NB4 (cell line): ENCODE measurements at places on chromosomes 4 and X.

DNA sequence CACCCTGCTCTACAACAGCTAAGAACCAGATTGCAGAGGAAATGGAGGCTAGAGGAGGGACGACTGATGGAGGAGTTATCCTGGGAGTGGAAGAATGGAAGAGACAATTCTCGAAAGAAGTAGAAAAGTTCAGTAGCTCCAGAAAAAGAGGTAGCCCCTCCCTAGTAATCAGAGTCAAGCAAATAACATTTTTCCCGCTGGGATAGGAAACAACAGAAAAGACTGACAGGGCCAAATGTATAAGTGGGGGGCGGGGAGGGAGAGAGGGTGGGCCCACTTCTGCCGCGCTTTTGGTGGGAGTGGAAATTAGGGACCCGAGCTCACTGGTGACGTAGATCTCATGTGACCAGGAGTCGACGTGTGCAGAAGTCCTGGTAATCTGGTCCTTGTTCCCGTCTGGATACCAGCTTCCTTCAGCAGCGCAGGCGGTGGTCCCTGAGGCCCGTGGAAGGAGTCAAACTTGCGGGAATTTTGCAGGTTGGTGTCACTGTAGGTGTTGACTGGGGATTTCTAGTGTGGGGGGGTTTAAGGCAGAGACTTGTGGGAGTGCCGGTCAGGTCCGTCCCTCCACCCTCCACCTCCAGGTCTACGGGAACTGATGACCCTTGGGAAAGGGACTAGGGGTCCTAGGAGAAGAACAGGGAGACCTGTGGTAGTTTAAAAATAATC lies at the start of gene TCEAL9:
TSS of gene TCEAL9 (plus strand) at position 377 of the 669 bp plus-strand sequence. CDS start 1,179 bp downstream, outside the sequence.
- no peak for DNase-seq

GRCh38 chr4:158253350-158253980 lies 43.2 kb downstream of the TMEM144 start:
- peak; percentile 55 for DNase-seq

DNA sequence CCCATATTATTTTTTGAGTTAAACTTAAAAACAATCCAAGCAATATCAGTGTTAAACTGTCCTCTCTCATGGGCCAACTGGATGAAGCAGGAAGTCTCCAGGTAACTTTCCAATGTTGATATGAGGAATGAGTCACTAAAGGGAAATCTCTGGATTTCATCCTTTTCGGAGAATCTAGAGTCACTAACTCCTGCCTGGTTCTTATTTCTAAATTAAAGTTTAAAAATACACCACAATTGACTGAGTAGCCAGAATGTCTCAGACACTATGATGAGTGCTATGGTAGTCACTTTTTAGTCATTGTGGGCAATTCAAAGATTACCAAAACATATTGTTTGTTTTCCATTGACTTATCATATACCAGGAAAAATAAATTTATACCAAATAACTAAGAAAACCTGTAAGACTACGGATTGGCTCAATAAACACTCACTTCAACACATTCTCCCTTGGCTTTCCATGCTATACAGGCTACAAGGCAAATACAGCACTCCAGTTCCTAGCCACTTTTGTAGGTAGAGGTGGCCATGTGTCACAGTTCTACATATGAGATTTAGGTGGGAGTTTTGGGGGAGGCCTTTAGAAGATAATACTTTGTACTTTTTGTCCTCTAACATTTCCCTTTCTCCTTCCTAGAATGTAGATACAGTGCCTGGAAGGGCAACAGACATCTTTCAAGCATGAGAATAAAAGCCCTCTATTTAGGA lies 8.6 kb downstream of the SLC9B2 start:
- no peak for DNase-seq

DNA sequence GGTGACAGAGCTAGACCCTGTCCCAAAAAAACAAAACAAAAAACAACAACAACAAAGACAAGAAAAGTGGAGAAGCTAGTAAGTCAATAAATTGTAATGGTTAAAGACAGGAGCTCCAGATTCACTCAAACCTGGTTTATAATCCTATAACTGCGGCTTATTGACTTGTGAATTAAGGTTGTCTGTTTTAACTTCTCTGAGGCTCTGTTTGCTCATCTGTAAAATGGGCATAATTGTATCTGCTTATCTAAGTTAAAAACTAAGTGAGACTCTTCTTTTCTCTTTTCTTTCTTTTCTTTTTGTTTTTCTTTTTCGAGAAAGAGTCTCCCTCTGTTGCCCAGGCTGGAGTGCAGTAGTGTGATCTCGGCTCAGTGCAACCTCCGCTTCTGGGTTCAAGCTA lies 84.9 kb downstream of the SOWAHB start:
- DNase-seq = no peak

DNA sequence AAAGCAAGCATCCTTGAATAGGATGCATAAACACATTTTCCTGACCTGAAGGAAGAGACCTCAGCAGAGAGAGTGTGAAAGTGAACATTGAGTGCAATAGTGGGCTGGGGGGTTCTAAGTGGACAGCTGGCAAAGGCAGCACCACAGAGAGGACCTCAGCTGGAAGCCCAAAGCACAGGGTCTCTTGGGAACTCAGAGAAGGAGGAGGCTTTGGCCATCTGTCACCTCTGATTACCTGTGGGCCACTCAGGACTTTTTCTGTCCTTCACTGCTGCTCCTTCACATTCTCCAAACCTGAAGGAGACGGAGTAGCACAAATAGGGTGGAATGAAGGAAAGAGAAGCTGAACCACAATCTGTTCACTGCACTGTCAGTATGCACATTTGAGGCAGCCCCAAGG lies 37.9 kb upstream of the FAT4 start:
- DNase-seq = no peak
